ENCODE measurements at places on chromosomes 13 and 19.

DNA sequence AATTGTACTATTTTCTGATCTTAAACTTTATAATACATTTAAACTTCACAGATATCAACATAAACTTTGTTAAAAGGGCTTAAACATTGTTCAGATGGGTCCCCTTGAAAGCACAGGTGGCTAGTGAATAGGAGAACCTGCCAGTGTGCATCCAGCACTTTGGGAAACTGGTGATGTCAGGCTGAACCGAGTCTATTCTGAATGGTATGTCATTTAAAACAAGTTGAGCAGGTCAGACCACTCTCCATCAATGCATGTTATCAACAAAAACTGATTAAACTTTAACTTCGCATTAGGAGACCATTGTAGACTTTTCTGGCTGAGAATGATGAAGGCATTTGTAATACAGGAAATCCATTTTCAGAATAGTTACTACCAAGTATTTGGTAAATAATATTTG, 50.1 kb upstream of the FREM2 start:
- DNase-seq: no peak

DNA sequence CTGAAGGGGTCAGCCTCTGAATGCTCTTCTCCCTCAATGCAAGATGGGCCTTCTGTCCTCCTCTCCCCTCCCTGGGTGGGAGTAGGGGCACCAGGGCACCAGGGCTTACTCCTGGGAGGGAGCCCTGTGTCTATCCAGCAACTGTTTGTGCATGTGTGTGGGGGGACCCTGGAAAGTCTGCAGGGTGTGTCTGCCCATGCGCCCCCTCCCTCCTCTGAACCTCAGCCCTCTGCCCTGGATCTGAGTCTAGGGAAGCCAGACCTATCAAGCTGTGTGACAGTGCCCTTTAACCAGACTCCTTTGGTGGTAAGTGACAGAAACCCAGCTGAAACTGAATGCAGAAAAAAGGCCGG, 213.3 kb upstream of the ZNF536 start:
- no peak for DNase-seq

DNA sequence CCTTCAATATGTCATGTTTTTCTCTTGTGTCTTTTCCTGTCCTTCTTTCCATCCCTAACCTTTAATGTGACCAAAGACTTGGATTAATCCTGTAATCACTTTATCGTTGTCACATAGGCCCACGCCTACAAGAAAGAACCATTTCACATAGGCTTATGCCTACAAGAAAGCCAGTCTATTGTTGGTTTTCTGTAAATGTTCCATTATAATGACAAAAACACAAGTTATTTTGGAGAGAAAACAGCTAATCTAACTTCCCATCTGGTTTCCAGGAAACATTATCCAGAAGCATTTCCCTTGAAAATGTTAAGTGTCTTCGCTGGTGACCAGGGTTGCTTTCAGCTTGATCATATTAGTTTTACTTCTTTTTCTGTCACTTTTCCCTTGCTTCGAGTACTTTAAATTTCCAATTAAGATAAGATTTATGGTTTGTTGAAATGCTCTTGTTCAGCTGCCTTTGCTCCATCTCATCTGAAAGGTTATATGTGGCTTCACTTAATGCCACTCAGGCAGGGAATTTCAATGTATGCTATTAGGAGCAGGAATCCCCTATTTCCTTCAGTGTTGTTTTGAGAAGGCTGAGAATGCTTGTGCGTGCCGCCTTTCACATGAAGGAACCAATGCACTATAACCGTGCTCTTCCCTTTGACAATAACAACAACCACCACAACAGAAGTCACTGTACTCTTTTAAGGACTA, 708.2 kb downstream of the EFNB2 start:
- DNase-seq: no peak

- no peak for DNase-seq
Observed at GRCh38 chr19:35098413-35099049, 17.1 kb upstream of the FXYD3 start.

GRCh38 chr13:40530961-40531360, 135.5 kb downstream of the FOXO1 start:
- DNase-seq: no peak

- DNase-seq: no peak
Observed at GRCh38 chr13:32903720-32904119, 112.5 kb upstream of the KL start.

DNA sequence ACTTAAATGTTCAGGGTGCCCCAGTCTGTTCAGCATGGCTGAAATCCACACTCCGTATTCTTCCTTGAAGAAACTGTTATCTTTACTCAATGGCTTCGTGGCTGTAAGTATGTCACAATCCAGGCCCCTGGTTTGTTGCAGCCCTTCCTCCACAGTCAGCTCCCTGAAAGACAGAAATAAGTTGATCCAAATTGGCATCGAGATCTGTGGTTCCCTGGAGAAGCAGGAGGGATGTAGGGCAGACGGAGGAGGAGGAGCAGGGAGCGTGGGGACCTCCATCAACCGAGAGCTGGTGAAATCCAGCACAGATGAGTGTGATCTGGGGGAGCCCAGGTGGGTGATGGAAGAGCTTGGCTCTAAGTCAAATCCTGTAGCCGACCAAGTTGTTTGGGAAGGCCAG, 304 bp downstream of the TSPAN16 start:
- DNase-seq: no peak

DNA sequence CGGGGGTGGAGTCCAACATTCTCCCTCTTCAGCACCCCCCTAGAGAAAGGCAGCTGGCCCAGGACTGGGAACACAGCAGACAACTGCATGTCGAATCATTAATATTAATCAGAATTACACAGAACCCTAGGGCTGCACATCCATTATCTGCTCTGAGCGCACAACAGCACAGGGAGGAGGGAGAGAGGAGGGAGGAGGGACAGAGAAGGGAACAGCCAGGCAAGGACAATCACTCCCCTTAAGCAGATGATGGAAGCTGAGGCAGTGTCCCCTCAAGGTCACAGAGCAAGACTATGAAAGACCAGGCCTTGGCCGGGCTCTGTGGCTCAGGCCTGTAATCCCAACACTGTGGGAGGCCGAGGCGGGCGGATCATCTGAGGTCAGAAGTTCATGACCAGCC, 25.7 kb downstream of the TLE6 start:
- no peak for DNase-seq

GRCh38 chr13:108816375-108816774, 187.0 kb downstream of the MYO16 start:
- no peak for DNase-seq

DNA sequence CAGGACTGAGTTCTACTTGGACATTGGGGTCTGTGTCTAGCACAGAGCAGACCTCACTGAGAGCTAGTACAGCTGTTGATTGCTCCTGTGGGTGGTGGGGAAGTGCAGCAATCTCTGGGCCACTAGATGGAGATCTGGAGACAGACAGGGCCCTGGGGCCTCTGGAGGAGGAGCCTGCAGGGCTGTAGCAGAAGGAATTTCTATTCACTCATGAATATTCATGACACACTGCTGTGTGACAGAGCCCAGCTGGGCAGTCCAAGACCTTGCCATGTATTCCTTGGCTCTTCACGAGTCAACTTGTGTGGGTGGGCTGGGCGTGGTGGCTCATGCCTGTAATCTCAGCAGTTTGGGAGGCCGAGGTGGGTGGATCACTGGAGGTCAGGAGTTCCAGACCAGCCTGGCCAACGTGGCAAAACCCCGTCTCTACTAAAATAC, 37.5 kb downstream of the SUGP2 start:
- DNase-seq: no peak

DNA sequence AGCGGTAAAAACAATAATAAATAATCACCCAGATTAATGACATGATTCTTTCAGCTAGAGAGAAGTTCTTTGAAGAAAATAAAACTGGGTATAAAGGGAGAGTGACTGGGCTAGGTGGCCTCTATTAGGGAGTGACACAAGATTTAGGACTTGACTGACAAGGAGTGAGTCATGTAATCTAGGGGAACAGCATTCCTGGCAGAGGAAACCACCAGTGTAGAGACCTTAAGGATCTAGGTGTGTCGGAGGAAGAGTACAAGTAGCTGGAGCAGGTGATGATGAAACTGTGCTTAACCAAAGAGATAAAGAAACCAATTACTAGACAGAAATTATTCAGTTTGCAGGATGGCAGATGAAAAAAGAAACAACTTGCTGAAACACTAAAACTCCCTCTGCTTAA, 248.0 kb downstream of the RFC3 start:
- DNase-seq: no peak

DNA sequence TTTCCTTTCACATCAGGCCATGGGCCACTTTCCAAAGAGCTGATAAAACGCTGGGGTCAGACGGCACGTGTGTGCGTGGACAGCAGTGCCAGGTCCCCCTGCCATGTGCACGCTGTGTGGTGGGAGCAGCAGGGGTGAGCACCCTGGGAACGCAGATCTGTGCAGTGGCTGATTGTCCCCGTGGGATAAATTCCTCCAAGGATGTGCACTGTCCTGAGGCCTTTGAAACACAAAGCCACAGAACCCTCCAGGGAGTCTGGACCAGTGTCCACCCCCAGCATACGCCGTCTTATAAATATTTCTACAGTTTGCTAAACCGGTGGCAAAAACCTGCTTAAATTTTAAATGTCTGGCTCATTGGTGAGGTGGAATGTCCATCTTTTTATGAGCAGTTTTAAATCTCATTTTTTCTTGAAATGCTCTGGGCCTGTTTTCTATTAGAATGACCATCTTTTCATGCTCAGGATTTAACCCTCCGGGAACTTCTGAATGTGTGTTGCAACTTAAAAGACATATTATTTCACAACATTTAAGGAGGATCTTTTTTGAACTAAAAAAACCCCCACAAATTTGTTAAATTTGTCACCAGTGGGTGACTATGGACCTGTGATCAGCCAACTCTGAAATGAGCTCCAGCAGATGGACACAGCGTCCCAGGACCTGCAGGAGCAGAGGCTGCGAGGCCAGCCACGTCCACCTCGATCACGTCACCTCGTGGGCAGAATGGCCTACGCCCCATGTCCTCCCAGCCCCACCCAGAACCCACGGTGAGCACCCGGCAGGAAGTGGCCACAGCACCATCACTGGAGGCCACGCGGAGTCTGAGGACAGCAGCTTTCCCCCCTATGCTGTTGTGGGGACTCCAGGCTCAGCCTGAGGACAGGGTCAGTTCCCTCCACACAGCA, 68.6 kb downstream of the RASA3 start:
- no peak for DNase-seq

- DNase-seq: no peak
Observed at GRCh38 chr13:42735010-42735409, 46.4 kb upstream of the FAM216B start.

DNA sequence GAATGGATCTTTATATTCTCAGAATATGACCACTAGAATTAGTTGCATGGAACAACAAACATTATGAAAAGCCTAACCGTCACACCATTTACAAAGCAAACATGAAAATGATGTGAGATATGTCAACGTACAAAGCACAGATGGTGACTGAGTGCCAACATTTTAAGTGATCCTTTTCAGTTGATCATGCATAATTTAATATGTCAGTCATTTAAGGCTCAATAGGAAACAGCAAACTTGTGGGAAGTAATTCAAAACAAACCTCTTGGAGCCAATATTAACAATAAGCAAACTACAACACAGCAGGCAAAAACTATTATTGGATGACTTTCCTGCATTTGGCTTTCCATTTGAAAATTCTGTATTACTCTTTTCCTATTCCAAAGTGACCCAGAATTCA, 277.6 kb downstream of the SLITRK6 start:
- no peak for DNase-seq

- DNase-seq: no peak
Observed at GRCh38 chr19:8552810-8553209, 24.4 kb downstream of the MYO1F start.

GRCh38 chr13:46016216-46016615, 36.3 kb downstream of the ZC3H13 start:
- DNase-seq: no peak

GRCh38 chr19:47679251-47679900, 33.8 kb upstream of the EHD2 start:
- no peak for DNase-seq

DNA sequence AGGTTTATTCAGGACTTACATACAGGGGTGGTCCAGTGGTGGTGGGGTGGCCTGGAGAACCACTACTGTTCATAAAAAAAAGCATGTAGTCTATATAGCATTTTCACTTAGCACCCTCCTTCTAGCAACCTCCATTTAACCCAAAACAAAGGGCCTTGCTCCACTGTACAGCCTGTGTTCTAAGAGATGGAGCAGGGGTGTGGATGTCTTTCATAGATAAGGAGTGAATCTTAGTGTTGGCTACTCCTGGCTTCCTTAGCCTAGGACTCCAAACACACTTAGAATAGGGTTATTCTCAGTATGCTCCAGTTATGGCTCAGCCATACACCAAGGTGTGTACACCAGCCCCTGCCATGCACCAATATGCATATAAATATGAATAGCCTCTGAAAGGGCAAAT, 95.2 kb downstream of the ELF1 start:
- no peak for DNase-seq

GRCh38 chr13:44842158-44842557, 147.1 kb downstream of the NUFIP1 start:
- DNase-seq: no peak

GRCh38 chr13:33167491-33167890, 118.1 kb downstream of the STARD13 start:
- DNase-seq: no peak

- no peak for DNase-seq
Observed at GRCh38 chr13:25462301-25463125, 90.7 kb downstream of the ATP8A2 start.

DNA sequence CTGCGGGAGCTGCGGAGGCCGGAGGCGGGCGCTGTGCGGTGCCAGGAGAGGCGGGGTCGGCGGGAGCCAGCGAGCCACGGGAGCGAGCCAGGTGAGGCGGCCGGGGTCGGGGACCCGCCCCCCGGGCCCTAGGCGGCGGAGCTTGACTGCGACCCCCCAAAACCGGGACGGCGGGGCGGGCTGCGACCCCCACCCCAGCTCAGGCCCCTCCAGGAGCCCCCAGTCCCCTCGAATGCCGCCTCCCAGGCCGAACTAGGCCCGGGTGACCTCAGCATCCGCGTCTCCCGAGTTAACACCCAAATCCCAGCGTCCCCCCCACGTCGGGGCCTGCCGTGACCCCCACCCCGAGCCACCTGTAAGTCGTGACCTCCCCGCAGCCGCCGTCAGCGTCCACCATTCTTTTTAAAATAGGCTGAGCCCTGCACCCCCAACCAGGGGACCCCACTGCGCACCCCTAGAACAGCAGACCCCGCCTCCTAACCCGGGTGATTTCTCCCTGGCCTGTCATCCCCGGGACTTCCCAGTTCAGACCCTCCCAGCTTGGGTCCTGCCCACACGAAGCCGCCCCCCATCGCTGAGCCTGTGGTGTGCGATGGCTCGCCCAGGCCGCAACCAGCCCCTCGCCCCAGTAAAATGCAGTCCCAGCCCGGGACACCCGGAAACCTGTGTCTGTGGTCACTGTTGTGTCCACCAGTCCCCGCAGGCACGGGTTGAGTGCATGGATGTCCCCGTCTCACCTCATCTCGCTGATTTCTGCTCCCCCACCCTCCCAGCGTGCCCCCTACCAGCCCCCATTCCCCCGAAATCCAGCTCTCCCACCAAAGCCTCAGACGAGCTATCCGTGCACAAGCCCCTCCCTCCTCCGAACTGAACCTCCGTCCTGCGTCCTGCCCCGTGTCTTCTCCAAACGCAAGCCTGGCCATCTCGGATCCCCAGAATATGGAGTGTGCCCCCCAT, 551 bp downstream of the FZR1 start:
- no peak for DNase-seq
